ENCODE measurements at places on chromosomes 2 and 18.

DNA sequence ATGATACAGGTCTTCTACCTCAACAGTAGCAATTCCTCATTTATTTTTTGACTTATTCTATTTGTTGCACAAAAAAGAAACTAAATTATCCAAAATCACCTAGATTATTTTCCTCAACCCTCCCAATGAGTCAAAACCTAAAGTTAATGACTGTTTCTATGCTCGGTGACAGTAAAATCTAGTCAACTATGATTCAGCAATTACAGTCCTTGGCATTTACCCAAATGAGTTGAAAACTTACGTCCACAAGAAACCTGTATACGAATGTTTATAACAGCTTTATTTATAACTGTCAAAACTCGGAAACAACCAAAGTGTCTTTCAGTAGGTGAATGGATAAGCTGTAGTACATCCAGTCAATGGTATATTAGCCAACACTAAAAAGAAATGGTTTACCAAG is 439.3 kb downstream of the CBLN2 start:
- no peak for DNase-seq

DNA sequence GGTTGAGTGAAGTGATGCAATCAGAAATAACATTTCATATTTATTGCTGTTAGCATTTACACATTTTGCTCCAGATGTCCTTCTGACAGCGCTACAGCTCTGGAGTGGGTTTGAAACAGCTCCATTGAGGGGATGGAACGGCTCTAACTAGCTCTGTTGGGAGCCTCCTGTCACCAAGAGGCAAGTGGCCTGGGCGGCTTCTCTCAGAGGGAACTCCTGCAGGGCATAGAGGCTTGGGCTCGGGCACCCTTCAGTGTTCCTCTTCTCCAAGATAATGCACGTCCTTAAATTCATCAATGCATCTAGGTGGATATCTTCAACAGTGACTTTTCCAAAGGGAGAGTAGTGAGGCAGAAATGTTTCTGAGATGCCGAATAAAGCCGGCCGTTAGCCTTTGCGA is 122.5 kb downstream of the CNTNAP5 start:
- no peak for DNase-seq

DNA sequence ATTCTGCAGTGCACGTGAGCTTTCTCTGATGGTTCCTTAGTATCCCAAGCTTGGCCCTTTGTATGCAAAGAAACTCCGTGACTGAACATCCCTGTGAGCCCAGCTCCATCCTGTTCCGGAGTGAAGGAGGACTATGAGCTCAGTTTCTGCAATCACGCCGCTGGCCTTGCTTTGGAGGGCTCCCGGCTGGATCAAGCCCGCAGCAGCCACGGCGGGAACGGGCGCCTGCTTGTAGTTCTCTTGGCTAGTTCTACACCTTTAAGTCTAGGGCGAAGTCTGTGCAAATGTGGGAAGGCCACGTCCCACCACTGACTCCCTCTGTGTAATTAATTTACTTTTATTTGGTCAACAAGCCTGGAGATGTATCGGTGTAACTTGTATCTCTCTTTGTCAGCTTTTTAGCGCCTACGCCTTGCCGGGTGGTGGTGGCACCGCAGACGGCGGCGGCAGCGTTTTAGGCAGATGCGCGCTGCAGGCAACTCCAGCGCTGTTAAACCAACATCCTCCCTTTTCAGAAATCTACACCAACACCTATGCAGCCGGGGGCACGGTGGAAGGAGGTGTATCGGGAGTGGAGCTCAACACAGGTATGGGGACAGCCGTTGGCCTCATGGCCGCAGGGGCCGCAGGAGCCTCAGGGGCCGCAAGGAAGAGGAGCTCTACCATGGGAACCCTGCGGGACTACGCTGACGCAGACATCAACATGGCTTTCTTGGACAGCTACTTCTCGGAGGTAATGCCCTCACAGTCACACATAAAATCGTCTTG is 34.3 kb downstream of the DSG4 start:
- no peak for DNase-seq

GRCh38 chr2:42372474-42373200 is 11.6 kb upstream of the COX7A2L start:
- DNase-seq: no peak

GRCh38 chr2:41806286-41806685 is 241.5 kb upstream of the PKDCC start:
- DNase-seq: no peak

DNA sequence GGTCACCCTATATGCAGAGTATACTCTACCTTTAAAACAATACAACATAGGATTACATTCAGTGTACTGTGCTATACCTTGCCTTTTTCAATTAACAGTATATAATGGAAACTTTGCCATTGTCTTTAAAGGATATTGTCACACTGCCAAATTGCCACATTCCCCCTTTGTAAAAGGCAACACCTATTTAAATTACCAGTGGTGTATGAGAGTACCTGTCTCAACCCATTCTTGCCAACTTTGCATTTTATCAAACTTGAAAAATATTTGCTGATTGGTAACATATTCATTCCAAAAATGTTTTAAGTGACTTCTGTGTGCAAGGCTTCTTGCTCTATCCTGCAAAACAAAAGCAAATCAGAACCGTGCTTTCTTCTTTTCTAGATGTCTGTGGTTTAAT is 92.9 kb downstream of the FMNL2 start:
- no peak for DNase-seq

GRCh38 chr2:68837164-68837860 is 33.9 kb downstream of the BMP10 start:
- no peak for DNase-seq

DNA sequence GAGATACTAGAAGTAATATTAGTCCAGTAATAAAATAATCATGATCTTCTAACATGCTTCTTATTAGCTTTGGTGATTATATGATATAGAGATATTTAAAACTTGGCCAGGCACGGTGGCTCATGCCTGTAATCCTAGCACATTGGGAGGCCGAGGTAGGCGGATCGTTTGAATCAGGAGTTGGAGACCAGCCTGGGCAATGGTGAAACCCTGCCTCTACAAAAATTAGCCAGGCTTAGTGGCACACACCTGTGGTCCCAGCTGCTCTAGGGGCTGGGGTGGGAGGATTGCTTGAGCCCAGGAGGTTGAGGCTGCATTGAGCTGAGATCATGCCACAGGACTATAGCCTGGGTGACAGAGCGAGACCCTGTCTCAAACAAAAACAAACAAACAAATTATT is 87.0 kb downstream of the WDR7 start:
- no peak for DNase-seq

- no peak for DNase-seq
Observed at GRCh38 chr2:38467768-38468455, 90.8 kb upstream of the ATL2 start.

DNA sequence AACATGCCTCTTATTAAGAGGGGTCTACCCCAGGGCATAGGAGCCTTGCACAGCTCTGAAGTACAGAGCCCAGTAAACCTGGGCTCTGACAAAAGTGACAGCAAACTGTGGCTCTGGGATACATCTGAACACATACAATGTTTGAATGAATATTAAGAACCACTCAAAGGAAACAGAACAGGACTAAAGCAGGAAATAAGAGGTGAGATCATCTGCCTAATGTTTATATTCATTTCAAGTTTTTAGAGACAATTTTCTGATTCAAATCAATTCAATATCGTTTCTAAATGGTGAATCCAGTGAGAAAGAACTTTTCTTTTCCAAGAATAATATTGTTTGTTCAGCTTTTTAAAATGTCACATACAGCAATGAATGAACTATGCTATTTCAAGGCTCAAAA is 136.7 kb upstream of the CAVIN2 start:
- no peak for DNase-seq

DNA sequence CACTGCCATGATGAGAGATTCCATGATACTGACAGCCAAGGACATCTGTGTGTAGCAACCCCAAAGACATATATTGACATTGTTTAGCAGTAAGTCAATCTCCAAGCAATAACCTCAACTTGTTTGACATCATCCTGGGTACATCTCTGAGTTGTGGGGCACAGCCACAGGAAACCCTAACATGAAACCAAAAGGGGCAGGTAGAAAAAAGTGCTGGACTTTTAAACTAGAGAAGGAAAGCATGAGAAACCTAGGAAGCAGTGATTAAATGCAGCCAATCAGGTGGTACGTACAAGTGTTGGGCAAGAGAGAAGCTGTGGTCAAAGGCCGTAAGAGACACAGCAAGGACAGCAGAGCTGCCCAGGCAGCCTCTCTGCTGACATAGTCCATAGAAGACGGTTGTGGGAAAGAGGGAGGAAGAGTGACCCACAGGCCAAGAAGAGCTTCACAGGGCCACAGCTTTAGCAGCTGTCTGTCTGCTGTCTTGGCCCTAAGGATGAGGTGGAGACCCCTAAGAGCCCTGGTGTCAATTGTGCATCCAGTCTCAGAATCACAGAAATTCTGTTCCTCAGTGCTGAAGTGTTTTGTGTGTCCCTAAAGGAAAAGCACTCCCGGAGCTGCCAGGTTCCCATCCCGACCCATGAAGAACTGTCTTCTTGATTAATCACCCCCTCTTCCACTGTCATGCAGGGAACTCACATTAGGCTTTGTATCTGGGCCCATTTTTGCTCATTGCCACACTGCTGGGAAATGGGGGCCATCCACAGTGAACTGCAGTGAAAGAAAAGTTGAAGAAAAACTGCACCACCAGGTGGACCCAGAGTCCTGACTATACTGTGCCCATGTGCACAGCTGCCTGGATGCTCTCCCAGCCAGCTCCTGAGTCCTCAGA is 25.4 kb upstream of the CHN1 start:
- no peak for DNase-seq

DNA sequence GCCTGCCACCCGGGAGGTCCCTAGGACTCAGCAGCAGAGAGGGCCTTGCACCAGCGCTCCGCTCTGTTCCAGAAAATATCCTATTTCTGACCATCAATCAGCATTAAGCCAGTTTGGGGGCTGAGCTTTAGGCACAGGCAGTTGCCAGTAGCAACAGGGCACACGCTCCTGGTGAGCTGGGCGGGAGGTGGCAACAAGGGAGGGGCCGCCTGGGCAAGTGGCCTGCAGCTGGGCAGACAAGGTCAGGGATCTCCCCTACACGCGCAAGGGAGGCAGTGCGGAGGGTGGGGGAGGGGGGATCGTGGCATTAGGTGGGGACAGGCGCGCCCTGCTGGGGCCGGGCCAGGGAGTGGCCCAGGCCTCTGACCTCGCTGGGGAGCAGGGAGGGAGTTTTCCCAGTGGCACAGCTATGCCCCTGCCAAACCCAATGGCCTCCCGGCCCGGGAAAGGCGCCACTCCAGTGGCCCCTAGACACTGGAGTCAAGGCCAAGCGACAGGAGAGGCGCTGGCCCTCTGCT is 302.8 kb downstream of the NCKAP5 start:
- DNase-seq: no peak

DNA sequence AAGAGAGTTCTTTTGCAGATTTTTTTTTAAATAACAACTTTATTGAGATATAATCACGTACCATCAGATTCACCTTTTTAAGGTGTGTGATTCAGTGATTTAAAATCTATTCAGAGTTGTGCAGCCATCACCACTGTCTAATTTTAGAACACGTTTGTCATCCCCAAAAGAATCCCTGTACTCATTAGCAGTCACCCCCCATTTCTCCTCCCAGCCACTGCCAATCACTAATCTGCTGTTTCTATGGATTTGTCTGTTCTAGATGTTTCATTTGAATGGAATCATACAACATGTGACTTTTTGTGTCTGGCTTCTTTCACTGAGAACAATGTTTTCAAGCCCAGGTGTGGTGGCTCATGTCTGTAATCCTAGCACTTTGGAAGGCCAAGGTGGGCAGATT is 55.4 kb upstream of the RAPH1 start:
- DNase-seq: no peak

- no peak for DNase-seq
Observed at GRCh38 chr2:215751911-215752272, 261.5 kb downstream of the MREG start.

- no peak for DNase-seq
Observed at GRCh38 chr2:108620656-108621055, 86.4 kb downstream of the LIMS1 start.

DNA sequence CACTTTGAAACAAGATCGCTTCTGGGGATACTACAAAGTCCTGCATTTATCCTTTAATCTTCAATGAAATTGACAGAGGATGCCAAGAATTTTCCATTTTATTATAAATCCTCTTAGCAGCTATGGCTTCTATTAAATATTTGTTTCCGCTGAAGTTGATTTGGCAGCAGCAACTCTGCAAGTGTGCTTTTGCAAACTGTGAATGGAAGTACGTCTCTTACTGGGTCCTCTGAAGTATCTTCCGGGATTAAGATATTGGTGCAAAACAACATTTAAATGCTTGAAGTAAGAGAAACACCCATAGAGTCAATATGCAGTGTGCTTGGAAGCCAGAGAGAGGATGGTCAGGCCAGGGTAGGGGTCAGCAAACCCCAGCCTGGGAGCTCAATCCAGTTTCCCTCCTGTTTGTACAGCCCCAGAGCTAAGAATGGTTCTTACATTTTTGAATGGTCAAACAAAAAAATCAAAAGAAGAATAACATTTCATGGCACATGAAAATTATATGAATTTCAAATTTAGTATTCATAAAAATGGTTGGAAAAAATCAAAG is 13.6 kb downstream of the CCDC68 start:
- DNase-seq: no peak

GRCh38 chr2:165877565-165878550 is 75.7 kb downstream of the TTC21B start:
- DNase-seq: no peak
